ENCODE measurements at places on chromosomes 2 and 18. TPM values are rescaled to one million over a fixed set of nuclear protein-coding genes. Genes with fewer than 3 reads are reported as not detected.

DNA sequence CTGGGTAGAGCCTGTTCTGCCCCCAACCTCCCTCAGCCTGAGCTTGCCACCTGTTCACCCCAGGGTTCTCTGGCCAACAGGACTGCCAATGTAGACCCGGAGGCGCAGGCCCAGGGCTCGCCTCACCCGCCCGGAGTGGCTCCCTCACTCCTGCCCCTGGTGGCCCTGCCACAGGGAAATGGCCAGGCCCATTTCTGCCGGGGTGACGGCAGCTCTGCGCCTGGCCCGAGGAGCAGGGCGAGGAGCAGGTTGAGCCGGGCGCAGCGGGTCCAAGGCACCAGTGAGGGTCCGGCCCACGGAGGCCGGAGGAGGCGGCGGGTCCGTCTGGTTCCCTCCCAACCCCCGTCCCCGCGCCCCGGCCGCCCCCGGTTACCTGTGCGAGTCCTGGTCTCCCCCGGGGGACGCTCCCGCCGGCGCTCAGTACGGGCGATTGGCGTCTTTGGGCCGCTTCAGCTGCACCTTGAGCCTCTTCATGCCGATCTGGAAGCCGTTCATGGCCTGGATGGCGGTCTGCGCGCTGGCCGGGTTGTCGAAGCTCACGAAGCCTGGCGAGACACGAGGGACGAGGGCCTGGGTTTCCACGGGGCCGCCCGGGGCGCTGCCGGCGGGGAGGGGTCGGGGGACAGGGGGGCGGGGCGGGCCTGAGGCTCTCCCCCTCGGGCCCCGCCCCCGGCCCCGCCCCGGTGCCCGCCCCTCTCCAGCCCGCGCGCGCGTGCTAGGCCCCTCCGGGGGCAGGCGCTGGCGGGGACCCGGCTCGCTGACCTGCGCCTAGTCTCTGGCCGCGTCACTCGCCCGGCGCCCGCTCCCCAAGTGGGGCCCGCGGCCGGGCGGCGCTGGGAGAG is 312.0 kb downstream of the CELF4 start:
- DNase-seq = no peak

GRCh38 chr18:79642626-79643025 is 37.0 kb upstream of the CTDP1 start:
- DNase-seq = no peak

The SCN9A gene
- 0.07 TPM for total RNA-seq

The CDH2 gene
- 0.15 TPM for total RNA-seq

GRCh38 chr18:25827228-25827627 is 263.2 kb downstream of the SS18 start:
- DNase-seq = no peak

- no peak for DNase-seq
These were observed 76.7 kb downstream of the TGIF1 start for GRCh38 chr18:3526421-3527354.

The LRATD1 gene
- 0.07 TPM for total RNA-seq

The TMEM163 gene
- 0.12 TPM for total RNA-seq

GRCh38 chr2:85438201-85439024 is 19.9 kb downstream of the SH2D6 start:
- DNase-seq = no peak

- DNase-seq = no peak
These were observed 71.1 kb downstream of the EXOC6B start for GRCh38 chr2:72754628-72755320.

DNA sequence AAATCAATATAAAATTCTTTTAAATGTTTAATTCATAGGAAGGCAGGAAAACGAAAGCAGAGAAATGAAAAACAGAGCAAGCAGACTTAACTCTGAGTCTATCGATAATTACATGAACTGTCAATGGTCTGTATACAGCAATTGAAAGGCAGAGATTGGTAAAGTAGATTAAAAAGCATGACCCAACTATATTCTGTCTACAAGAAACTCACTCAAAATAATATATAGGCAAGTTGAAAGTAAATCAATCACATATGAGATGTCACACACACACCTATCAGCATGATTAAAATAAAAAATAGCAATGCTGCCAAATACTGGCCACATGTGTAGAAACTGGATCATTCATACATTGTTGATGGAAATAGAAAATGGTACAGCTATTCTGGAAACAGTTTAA is 136.4 kb upstream of the CYP1B1 start:
- DNase-seq = no peak

The UNC50 gene
- total RNA-seq = 33.0 TPM

DNA sequence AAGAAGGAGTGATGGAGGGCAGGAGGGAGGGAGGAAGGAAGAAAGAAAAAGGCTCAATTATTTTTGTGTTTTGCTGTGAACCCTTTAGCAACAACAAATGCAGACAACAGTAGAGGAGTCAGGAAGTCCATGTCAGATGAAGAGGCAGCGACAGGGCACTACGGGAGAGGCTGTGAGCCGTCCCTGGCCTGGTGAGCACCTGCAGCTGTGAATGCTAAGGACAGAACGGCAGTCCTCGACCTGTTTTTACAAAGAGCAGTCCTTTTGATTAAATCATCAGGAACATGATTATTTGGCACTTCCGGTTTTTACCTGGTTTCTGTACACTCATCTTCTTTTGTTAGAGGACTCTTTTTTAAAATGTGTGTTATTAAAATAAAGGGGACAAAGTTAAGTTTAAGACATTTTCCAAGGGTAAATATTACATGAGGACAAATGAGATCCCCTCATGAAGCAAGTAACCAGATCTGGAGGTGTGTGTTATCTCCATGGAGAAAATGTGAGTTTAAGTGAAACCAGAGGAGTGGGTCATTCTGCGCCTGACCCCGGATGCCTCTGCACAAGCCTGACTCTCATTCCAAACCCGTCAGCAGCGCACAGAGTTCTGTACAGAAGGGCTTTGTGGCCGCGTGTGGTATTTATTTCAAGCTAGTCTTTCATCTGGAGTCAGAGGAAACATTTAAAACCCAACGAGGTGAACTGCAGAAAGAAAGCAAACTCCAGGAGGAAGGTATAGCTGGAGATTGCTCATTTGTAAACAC is 492.5 kb downstream of the SOX11 start:
- no peak for DNase-seq

GRCh38 chr18:53534695-53535094 is 689.8 kb downstream of the MBD2 start:
- no peak for DNase-seq

GRCh38 chr2:56208380-56208779 is 24.6 kb downstream of the CCDC85A start:
- no peak for DNase-seq

DNA sequence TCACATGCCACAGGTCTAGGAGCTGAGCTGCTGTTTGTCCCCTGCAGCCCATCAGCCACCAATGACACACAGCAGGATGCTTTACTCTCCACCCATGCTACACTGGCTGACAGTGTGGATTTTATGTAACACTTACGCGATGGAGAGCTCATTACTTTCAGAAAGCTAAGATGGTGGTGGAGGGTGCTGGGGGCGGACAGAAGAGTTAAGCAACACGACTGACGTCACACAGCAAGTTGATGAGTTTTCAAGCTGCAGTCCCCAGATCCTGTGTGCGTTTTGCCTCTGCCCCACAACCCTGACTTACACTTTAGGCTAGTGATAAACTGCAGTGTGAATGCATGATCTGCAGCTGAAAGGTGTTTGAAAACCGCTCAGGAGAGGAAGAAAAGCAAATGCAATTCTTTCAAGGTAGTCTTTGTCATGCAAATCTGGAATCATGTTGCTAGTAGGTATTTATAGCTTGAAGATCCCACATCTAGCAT is 42.4 kb downstream of the MRPS5 start:
- no peak for DNase-seq

GRCh38 chr18:61589053-61589723 is 256.0 kb downstream of the CDH20 start:
- DNase-seq = no peak

- no peak for DNase-seq
These were observed 122.9 kb downstream of the METTL8 start for GRCh38 chr2:171310889-171311288.

The C2orf78 gene
- 1.5 TPM for total RNA-seq

- DNase-seq = no peak
These were observed 166.8 kb upstream of the CHAC2 start for GRCh38 chr2:53600815-53601214.

The PAX8 gene
- total RNA-seq = 4.4 TPM

The GRHL1 gene
- 8.5 TPM for total RNA-seq

- no peak for DNase-seq
These were observed 56.0 kb downstream of the DCDC2C start for GRCh38 chr2:3759331-3759730.

GRCh38 chr18:70450426-70451253 is 161.8 kb downstream of the SOCS6 start:
- DNase-seq = peak; percentile 23

GRCh38 chr2:153872311-153873051 is 759 bp downstream of the GALNT13 start:
- DNase-seq = no peak

DNA sequence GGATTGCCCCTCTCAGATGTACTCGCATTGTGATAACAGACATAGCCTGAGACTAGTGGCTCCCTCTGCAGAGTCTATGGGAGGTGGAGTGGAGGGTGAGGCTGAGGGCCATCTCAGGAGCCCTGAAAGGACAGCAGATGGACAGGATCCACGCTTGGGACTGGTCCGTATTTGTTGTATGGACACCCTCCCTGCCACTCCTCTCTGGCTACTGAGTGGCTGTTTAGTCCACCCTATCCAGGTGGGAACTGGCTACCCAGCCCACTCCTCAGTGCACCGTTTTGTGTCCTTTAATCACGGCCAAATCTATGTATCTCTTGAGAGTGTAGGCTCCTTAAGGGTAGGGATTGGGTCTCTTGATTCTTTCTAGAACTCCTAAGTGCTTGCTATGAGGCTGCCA is 4.5 kb upstream of the GLI2 start:
- no peak for DNase-seq

The ESPNL gene
- 0.22 TPM for total RNA-seq

DNA sequence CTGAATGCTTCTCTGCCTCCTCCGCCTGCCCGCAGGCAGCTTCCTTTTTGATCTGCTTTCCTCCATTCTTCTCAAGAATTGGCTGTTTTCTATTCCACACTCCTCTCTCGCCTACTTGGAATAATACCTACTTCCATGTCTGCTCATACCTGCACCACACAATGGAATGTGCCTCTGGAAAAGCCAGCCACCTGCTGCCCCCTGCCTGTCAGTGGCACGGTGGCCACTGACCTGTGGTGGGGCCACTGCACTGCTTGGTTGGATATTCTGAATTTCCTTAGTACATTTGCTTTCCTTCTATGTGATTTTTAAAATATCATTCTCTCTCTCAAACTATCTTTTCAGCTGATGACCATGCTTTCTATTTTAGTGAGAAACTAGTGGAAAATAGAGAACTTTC is 406.9 kb downstream of the DCDC2C start:
- DNase-seq = no peak

The IL36B gene
- not detected for total RNA-seq

- no peak for DNase-seq
These were observed 136.0 kb downstream of the PLCL1 start for GRCh38 chr2:197940382-197940781.

The EFEMP1 gene
- 0.34 TPM for total RNA-seq

DNA sequence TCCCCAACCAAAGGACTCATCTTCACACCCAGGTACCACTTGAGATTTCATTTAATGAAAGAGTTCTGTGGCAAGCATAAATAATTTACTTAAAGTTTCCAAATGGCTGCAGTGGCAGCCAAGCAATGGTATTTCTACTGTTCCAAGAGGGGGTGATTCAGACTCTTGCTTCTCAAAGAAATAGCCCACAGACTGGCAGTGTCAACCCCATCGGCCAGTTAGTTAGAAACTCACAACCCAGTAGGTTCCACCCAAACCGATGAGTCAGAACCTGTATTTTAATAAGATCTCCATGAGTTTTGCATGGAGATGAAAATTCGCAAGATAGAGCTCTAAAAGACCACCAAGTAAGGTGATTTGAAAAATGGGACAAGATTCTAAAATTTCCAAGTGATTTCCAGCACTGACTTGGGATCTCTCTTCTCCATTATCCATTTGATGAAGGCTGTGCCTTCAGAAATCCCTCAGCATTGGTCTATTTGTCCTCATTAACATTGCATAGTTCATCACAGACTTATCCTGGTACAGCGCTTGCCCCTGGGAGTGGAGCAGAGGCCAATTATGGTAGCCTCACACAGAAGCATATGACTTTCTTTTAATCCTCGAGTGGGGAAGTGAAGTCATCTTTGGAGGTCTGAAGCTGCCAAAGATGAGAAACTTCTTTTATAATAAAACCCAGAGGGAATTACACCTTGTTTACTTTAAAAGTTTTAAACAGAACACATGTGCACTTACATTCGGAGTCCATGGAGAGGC is 361.4 kb upstream of the ID2 start:
- DNase-seq = no peak

DNA sequence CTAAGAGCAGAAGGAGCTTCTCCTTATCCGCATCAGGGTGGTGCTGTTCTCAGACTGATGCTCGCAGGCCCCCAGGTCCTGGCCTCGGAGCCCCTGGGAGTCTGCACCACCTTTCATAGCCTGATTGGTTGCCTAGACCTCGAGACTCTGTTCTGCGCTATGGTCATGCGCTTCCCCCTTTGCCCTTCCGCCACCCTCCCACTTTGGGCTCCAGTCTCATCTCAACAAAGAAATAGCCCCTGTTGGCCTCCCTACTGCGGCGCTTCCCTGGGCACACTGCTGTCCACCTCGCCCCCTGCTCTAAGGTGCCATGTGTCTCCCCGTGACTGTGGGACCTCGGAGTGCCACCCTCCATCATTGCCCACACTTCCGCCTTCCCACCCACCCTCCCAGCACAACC is 102.9 kb upstream of the TWIST2 start:
- DNase-seq = no peak

The NMUR1 gene
- not detected for total RNA-seq

The NEU2 gene
- not detected for total RNA-seq

DNA sequence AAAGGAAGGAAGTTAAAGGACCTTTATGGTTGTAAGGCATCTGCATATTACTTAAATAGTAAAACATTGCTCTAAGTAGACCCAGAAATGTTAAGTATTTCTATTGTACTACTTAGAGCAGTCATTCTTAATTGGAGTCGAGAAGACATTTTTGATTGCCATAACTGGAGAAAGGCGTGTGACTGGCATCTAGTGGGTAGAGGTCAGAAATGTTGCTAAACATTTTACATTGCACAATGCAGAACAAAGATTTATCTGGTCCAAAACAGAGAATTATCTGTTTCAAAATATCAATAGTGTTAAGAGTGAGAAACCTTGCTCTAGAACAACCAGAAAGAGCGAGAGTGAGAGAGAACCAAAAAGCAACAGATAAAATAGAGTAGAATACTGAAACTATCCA is 23.3 kb upstream of the ROCK1 start:
- no peak for DNase-seq

DNA sequence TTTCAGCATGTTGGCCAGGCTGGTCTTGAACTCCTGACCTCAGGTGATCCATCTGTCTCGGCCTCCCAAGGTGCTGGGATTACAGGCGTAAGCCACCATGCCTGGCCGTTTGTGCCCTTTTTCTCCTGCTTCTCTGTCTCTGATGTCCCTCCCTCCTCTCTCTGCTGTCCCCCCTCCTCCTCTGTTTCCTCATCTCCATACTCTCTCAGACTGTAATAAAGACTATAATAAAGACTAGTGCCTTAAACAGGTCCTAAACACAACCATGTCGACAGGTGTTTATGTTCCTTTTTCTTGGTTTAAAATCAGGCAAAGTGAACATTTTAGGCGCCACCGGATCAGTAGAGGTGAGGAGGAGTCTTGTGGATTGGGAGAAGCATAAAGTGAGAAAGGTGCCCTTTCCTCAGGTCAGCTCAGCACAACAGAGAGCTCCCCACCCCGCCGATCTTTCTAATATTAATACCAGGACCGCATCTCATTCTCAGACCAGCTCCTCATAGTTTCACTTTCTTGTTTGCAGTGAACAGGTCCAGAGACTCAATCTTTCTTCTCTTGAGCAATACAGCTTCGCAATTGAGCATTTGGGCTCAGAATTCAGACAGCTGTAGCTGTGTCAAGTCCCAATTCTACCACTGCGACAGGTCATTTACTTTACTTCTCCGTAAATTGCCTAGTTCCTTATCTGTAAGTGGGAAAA is 23.7 kb downstream of the TIMM21 start:
- DNase-seq = no peak

Measured in HCT116 (cell line).